HT1080 (cell line): ENCODE measurements at places on chromosomes 11 and 22.

DNA sequence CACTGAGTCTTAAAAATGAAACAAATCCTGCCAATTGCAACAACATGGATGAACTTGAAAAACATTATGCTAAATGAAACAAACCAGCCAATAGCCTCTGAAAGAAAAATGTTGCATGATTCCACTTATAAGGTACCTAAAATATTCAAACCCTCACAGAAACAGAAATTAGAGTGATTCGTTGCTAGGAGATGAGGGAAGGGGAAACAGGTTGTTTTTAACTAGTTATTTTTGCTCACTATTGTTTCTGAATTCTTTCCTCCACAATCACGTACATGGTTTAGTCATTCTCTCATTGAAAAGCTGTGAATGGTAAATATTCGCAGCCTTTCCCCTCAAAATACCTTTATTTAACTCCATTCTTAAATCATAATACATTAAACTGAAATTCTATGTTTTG is 14.0 kb upstream of the TYR start:
- DNase-seq: no peak

DNA sequence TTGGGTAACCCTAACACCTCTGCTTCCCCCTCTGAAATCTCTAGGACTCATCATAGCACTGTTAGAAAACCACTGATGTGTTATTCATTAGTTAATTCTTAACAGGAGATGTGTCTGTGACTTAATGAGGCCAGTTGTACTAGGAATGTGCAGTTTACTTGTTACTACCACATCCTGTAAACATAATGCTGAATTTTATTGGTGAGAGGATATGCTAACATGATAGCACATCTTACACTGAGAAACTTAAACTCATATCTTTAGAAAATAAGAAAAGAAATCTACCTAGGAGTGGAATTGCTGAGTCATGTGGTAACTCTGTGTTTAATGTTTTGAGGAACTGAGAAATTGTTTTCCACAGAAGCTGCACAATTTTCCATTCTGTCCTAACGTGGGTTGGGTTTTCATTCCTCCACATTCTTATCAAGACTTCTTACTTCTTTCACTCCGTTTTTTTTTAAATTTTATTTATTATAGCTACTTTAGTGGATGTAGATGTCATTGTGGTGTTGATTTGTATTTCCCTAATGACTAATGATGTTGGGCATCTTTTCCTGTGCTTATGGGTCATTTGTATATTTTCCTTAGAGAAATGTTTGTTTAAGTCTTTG is 33.7 kb downstream of the RNF121 start:
- DNase-seq: no peak

GRCh38 chr11:117818041-117818873 is 6.3 kb downstream of the FXYD2 start:
- DNase-seq: peak; percentile 59

DNA sequence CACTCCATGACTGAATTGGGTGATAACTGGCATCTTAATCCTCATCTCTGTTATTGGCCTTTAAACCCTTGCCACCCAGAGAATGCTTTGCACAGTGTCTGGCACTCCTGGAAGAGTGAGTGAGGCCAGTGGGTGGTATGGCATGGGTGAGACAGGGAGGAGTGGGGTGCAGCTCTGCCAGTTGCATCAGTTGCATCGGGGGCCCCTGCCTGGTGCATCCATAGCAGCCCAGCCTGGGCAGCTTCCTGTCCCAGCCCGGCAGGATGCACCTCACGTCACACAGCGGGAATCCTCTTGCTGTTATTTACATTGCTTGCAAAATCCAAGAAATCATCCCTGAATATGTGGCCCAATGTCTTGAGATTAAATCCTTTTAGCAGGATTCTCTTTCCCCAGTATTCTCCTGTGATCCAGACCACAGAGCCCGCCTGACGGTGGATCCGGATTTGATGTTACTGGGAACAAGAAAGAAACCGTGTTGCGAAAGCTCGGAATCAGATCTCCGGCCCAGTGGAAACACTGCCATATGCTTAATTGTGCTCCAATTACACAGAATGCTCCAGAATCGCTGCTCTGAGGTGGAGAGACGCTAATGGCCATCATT is 37.6 kb upstream of the MN1 start:
- no peak for DNase-seq

GRCh38 chr22:37204045-37204655 is 8.1 kb downstream of the SSTR3 start:
- DNase-seq: no peak

GRCh38 chr11:1375955-1376258 is 13.8 kb upstream of the BRSK2 start:
- DNase-seq: no peak

GRCh38 chr22:43257549-43257948 is 70.6 kb upstream of the TTLL12 start:
- no peak for DNase-seq

DNA sequence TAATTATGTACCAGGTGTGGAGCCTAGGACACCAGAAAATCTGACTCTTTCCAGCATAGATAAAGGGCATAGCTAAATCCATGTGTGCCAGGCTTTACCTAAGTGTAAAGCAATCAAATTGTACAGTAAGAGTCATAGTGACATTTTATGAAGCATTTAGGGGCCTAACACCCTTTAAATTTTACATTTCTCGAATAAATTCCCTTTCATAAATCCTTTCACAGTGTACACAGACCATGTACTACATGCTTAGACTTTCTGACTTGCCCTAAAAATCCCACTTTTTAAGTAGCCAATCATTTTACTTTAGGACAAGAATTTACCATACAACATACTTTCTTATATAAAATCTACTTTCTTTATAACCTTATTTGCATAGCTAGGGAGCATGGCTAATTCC is 727.6 kb upstream of the LUZP2 start:
- DNase-seq: no peak
